PC-3 (cell line): ENCODE measurements at places on chromosomes 7 and 10.

DNA sequence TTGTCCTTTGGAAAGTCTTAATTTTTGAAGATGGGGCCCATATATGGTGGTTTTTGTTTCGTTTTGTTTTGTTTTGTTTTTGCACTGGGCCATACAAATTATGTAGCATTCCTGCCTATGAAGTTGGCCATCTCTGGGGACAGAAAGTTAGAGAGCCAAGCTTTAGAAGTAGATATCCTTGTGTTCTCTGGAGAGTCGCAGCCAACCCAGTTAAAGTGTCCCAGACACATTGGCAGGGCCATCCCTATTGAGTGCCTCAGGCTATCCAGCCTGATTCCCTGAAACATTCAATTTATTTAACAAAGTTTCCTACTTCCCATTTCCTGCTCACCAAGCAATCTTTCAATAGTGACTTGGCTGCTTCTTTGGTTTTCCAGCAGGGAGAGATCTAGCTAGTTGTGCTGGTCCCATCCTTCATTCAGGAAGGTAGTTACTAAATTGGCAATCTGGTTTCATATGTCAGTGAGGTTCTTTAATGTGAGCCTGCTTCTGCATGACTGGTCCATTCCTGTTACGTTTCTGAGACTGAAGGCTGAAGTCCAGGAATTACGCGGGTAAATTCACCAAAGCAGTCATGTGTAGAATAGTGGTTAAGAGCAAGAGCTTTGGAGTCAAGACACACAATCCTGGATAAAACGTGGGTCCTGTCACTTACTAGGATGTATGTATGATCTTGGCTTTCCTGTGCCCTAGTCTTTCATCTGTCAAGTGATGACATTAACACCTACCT lies 49.3 kb upstream of the HBP1 start:
- DNase-seq = no peak

GRCh38 chr7:109449760-109450159 lies 880.1 kb downstream of the DNAJB9 start:
- DNase-seq = no peak

DNA sequence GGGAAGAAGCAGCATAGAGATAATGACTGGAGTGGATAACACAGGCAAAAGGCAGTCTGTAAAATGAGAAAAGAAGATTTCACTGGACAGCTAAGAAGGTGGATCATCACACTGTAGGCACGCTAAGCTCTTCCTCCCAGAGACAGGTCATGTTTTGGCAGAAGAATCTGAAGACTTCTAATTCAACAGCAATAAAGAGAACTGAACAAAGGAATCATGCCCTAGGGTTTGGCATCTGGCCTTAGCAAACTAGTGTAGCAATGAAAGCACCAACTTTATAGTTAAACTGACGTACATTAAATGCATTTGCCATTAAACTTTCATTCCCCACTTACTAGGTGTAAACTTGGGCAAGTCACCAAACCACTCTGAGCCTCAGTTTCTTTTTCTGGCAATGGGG lies 84.4 kb upstream of the SEM1 start:
- DNase-seq = peak; percentile 76

- no peak for DNase-seq
Observed at GRCh38 chr7:139748941-139749340, 28.9 kb downstream of the HIPK2 start.

- DNase-seq = no peak
Observed at GRCh38 chr7:141562972-141563371, 11.8 kb downstream of the AGK start.
